ENCODE measurements at places on chromosomes 1 and 21.

GRCh38 chr1:153679337-153680119 is 1.0 kb downstream of the NPR1 start:
- no peak for DNase-seq

DNA sequence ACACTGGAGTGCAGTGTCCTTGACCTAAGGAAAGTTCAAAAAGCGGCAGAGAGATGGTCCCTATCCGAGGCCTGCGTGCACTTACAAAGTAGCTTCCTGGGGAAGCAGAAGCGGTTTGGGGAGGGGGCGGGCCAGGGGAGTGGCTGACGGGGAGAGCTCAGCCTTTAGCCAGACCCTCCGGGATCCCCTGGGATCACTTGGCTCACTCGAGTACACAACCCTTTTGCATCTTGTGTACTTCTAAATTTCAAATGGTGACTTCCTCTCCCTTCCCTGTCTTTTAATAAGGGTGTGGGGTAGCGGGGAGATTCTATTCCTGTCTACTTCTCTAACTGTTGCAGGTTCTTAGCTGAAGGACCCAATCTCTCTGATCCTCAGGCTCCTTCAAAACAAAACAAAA is 18.1 kb upstream of the SNX27 start:
- no peak for DNase-seq

DNA sequence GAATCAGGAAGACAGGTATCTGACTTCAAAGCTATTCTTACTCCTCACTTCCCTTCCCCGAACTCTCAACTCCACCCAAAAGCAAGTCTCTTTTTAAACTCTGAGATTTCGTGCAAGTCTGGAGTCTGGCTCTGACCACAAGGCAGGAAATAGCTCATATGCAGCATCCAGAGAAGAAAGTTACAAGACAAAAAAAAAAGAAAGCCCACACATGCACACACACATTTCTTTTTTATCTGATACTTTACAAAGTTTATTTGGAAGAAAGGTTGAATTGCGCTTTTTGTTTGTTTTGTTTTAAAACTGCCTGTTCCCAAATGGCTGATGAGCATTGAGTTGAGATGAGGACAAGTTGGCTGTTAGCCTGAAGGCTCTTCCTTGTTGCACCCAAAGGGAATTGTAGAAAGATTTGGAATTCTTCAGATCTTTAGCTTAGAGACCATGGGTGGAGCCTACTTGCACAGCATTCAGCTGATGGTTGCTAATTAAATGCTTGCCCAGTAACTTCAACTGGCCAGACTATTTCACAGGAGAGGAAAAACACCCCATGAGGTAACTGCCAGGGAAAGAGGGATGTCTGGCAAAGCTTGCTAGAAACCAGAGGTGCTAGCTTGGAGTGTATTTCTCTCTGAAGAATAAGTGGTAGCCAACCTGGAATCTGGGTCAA is 490.3 kb downstream of the TTLL7 start:
- DNase-seq: no peak

DNA sequence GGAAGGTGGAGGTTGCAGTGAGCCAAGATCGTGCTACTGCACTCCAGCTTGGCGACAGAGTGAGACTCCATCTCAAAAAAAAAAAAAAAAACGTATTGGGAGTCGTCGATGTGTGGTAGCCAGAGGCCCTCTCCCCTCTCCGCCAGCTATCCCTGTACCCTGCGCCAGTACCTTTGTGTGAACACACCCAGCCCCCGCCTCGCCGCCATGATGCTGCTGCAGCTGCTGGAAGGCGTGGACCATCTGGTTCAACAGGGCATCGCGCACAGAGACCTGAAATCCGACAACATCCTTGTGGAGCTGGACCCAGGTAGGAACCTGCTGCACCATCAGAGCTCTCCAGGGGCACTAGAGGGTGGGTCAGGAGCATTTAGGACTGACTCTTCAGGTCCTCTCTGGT is 12.2 kb downstream of the PINK1 start:
- no peak for DNase-seq

GRCh38 chr1:147598621-147599361 is 57.5 kb downstream of the BCL9 start:
- DNase-seq: no peak

Measured in activated gamma-delta T cell (primary cell).